ENCODE measurements at places on chromosomes 12 and 14.

GRCh38 chr12:122197612-122197966 is 5.9 kb upstream of the B3GNT4 start:
- no peak for DNase-seq

GRCh38 chr12:15956413-15957185 is 45.5 kb downstream of the DERA start:
- no peak for DNase-seq

- DNase-seq, result no peak
These were observed 44.5 kb upstream of the EEA1 start for GRCh38 chr12:92973614-92974013.

DNA sequence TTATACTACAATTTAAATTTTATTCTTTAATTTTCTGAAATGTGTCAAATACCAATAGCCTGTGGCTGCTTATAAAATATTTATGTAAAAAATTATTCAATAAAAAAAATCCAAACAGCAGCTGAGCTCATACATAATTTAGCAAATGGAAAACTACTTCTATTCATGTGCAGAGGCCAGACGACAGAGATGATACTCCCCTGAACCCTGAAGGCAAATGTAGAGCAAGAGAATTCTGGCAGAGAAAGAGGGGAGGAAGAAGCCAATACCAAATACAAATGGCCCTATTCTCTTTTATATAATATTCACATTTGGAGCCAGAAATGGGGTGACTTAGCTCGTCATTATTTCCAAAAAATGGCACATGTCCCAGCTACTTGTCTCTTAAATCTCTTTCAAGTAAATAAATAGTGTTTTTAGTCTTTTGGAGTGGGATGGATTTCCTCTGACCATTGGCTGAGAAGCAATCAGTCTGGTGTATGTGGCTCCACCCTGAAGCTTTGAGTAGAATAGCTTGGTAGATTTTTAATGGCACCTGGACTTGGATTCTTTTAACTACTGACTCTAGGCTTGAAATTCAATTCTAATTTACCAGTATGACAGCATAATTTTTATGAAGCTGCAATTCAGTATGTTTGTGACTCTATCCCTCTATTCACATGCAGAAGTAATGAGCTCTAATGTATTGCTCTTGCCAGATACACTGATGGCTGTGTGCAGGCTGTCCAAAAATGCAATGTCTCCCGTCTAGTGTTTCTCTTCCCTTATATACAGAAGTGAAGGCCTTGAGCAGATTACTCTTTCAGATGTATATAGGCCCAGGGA is 113.4 kb upstream of the SCAF11 start:
- no peak for DNase-seq

- no peak for DNase-seq
These were observed 9.7 kb downstream of the TPH2 start for GRCh38 chr12:71948390-71948789.
